ENCODE measurements at places on chromosomes 6 and 20.

DNA sequence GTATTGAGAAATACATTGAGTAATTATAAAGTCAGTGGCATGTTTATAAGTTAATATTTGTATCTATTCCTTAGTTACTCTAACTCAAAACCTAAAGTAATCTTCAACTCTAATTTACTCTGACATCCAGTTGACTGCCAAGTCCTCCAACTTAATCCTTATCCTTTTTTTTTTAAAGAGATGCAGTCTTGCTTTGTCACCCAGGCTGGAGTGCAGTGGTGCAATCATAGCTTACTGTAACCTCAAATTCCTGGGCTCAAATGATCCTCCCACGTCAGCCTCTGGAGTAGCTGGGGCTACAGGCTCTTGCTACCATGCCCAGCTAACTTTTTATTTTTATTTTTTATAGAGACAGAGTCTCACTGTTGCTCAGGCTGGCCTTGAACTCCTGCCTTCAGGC, 24.4 kb downstream of the PTPN1 start:
- no peak for DNase-seq

GRCh38 chr20:49669601-49670189, 44.0 kb downstream of the B4GALT5 start:
- no peak for DNase-seq

DNA sequence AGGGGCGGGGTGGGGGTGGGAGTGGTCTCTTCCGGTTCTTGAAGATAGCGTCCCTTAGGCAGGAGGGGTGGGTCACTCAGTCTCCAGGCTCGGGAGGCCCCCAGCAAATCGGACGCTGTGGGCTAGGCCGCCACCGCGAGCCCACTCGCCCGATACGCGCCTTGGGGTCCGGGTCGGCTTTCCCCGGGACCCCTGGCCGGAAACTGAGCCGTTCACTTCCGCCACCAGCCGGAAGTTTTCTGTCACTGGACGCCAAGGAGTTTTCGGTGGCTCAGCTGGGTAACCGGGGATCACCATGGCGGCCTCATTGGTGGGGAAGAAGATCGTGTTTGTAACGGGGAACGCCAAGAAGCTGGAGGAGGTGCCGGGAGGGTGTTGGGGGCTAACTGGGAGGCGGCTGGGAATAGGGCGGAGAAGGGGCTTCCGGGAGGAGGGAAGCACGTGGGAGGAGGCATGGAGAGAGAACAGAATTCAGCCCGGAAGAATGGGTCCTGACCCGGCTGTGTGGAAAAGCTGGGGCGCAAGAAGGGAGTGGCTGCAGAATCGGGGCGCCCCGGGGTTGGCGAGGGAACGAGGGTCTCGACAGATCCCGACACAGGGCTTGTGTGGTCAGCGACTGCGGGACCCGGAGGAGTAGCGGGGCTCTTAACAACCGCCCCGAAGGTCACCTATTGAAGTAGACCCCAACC, at the start of gene ITPA:
Gene ITPA, plus strand, starts transcription at position 242 of the 689 bp plus-strand sequence. Its CDS starts 54 bp downstream, at position 296.
- peak; percentile 18 for DNase-seq

DNA sequence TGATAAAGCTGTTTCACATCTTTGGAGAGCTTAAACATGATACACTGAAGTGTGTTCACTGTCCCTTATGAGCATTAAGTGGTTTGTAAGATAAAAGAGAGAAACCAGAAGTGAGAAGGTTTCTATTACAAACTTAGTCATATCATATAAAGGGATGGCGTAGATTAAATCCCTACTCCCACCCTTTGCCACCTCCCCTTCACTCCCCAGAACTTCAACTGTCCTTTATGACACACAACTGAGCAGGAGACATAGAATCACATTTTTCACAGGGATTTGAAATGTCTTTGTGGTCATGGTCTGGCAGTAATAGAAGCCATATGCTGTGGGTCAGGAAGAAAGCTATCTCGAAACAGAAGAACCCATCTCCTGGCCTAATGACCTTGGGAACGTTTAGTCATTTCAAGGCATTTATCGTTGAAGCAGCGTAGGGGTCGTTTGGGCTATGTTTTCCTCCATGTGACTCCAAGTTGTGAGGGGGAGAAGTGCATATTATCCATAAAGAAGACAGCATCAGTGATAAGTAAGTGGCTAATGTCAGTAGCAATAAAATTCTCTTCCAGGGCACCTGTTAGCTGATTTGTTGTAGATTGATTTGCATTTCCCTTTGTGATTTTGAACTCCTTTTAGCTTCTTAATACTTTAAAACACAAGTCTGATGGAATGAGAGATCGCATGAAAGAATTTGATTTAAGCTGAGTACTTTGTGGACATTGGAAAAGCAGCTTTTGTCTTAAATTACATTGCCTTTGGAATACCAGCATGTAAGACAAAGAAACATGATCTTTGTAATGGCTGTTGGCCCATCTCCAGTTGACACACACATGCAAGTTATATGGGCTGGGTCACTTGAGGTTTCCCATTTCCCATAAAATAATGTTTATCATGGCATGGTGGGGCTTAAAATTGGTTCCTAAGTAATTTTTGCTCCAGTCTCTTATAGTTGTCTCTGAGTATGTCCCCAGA, 501.5 kb upstream of the FLRT3 start:
- DNase-seq = no peak

DNA sequence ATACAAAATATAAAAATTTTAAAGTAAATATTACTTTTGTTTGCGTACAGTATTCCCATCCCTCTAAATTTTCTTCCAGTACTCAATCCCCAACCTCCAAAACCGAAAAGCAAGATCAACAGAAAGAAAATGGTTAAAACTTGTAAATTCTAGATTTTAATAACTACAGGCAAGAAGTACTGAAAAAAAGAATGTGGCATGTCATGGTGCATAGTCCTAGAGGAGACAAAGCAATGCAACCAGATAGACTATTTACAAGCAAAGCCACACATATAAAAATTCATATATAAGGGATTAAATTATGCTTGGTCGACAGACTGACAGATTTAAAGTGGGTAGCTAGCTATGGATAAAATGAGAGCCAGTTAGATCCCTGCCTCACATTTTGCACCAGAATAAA, 56.5 kb upstream of the HFE start:
- no peak for DNase-seq

GRCh38 chr6:168116438-168116974, 37.5 kb upstream of the FRMD1 start:
- no peak for DNase-seq
